T-helper 2 cell (primary cell): ENCODE measurements at places on chromosomes 7 and 10.

- no peak for DNase-seq
These were observed 164.7 kb downstream of the CAMK1D start for GRCh38 chr10:12513775-12514673.

GRCh38 chr10:23558361-23558799 lies 119.5 kb downstream of the OTUD1 start:
- DNase-seq = no peak

DNA sequence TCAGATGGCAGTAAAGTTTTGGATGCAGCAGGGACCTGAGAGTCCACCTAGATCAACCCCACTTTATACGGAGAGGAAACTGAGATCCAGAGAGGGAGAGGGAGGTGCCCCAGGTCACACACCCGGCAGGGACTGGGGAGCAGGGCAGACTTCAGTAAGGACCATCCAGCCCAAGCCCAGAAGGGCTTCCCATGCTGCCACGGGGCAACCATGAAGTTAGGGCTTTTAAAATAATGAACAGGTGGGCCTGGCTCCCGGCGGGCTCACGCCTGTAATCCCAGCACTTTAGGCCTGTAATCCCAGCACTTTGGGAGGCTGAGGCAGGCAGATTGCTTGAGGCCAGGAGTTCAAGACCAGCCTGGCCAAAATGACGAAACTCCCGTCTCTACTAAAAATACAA lies 98.5 kb downstream of the HIP1 start:
- DNase-seq = no peak

- no peak for DNase-seq
These were observed 348.2 kb upstream of the C7orf33 start for GRCh38 chr7:148242294-148242821.

- DNase-seq = no peak
These were observed 101.5 kb downstream of the RNF216 start for GRCh38 chr7:5679813-5680473.

DNA sequence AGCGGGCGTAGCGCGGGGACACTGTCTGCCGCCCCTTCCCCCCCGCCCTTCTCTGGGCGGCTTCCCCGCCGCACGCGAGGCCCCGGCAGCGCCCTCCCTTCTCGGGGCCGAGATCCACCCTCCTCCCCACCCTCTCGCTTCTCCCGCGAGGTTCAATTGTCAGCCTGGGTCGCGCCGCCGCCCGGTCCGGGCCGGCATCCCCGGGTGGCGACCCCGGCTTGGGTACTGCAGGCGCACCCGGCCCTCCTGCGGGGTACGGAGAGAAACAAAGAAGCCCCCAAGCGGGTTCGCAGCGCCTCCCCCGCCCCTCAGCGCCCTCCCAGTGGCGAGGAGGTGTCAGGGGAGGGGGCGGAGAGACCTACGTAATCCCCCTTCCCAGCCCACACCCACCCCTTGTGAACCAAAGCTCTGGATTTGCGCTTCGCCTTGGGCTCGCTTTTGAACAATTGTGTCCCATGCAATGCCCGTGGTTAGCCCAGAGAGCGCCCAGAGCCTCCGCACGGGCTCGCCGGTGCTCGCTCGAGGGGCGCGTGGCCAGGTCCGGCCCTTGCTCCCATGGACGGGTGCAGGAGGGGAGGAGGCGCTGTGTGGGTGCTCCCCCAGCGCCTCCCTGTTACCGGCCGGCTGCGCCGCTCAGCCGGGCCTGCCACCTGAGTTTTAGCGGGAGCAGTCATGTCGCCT lies 634 bp downstream of the HECW1 start:
- no peak for DNase-seq

GRCh38 chr7:154503962-154504550 lies 451.9 kb downstream of the DPP6 start:
- DNase-seq = no peak

DNA sequence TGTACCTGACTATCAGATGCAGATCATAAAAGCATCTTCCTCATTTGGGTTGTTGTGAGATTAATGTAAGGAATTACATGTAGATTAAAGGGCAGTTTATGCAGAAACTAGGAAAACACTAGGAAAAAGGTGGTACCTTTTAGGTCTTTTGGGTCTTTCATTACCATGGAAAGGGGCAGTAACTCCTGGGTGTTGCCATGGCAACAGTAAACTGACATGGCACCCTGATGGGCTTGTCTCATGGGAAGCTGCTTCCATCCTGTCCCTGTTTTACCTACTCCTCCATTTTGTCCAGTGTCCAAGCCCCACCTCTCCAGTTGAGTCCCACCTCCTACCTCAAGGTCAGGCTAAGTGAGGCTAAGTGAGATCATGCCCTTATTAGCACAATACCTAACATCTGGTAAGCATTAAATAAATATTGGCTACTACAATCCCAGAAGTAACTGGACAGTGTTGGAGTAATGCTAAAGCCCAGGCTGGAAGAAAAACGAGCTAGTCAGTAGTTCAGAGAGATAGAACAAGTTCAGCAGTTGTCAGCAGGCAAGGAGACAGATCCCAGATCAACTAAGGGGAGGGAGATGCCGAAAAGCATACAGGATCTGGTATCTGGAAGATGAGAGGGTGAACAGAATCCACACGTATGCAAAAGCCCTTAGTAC lies 240.0 kb upstream of the AUTS2 start:
- DNase-seq = no peak

GRCh38 chr10:33772370-33773252 lies 438.1 kb upstream of the NRP1 start:
- no peak for DNase-seq

DNA sequence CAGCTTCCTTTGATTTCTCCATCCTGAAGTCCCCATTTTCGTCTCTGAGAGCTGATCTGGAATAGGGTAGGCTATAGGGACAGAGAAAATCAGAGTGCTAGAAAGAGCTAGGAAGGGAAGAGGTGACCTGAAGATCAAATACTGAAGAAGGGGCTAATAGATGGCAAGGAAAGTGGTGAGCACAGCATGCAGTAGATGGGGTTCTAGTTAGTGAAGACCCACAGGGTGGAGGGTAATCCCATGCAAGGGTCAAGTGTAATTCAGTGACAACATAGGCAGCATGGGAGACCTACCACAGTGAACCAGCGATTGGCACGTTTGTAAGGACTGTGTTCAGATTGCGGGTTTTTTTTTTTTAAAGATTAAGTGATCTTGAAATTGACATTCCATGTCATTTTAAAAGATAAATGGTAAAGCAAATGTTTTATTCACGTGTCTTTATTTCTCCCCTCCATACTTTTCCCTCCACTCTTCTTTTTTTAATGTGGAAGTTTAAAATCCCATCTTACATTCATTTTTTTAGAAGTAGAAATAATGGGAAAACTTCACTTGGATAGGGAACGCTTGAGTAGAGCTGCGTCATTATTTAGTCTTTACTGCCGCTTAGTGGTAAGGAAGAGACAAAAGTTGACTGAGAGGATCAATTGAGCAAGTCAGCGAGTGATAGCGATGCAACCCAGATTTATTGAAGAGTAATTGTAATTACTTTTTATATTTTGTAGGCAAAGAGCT lies 21.0 kb upstream of the ABI1 start:
- no peak for DNase-seq

DNA sequence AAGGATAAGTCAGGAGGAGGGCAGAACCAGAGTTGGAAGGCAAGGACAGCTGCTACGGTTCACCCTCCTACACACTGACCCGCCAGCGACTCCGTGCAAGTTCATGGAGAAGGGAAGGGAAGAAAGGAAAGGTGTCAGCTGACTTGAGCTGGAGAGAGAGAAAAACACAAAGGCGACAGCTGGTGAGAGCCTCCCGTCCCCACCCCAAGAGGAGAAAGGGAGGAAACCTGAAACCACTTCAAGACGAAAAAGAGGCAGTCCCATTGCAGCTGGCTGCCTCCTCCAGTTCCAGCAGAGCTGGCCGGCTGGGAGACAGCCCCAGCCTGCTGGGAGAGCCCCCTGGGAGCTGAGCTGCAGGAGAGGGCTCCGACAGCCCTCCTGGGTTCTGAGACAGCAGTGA lies 75.2 kb downstream of the PARD3 start:
- DNase-seq = no peak

GRCh38 chr7:106887421-106887820 lies 22.3 kb downstream of the PIK3CG start:
- DNase-seq = no peak

DNA sequence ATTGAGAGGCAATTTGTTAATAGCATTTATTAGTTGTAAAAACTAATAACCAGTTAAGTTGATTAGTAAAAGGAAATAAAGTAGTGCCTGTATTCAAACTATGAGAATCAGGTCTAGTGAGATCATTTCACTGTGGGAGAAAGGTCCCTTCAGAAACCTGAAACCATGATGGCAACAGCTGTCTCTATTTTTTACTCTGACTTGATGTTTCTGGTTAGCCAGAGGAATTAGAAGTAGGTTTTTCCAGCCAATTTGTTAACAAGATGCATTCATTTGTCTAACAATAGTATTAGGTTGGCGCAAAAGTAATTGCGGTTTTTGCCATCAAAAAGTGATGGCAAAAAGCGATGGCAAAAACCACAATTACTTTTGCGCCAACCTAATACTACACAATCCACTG lies 272.2 kb upstream of the YAE1 start:
- no peak for DNase-seq

DNA sequence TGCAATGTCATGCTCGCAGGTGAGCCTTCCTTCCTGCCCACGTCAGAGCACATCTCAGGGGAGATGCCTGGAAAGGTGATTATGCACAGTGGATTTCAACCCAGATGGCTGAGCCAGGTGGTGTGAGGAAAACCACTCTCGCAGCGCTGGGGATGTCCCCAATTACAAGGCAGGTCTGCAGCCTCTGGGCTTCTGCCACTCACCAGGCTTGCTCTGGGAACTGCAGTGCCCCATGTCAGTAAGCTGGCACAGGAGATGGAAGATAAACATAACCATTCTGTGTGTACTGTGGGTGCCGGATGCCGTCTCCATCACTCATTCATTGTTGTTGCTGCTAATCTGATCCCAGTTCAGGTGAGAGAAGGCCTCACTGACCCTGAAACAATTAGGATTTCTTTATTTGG lies 222.9 kb upstream of the PITRM1 start:
- no peak for DNase-seq

- no peak for DNase-seq
These were observed 139.9 kb upstream of the COBL start for GRCh38 chr7:51456431-51457060.

DNA sequence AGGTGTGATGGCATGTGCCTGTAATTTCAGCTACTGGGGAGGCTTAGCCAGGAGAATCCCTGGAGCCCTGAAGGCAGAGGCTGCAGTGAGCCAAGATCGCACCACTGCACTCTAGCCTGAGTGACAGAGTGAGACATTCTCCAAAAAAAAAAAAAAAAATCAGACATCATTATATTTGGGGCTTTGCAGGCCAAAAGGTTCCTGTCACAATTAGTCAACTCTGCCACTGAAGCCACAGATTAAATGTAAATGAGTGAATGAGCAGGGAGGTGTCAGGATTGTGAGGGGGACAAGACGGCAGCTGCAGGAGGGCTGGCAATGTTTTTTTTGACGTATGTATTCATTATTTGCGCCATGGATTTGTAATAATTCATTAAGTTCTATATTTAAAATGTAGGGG lies 3.3 kb downstream of the ZNF33B start:
- DNase-seq = no peak

GRCh38 chr10:66457629-66458028 lies 468.2 kb upstream of the LRRTM3 start:
- no peak for DNase-seq

DNA sequence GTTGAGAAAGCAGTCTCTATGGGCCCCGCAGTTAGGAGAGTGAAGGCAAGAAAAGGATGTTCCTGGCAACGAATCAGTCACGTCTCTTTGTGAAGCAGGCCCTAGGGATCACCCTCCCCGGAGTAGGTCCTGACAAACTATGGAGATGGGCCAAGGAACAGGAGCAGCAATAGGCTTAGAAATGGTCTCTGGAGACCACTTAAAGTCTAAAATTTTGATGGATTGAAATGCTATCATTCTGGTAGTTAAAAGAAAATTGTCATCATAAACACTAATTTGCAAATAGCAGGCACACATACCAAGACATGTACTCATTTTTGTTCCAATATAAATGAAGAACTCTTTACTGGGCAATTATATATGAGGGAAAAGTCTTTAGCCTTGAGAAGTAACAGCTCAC lies 123.5 kb downstream of the ITGB8 start:
- DNase-seq = no peak

GRCh38 chr7:1569016-1569415 lies 816 bp downstream of the PSMG3 start:
- no peak for DNase-seq

- DNase-seq = no peak
These were observed 322.8 kb upstream of the ANKRD30A start for GRCh38 chr10:36802490-36803153.

- DNase-seq = no peak
These were observed 322.5 kb downstream of the PTPRN2 start for GRCh38 chr7:158264881-158265742.

DNA sequence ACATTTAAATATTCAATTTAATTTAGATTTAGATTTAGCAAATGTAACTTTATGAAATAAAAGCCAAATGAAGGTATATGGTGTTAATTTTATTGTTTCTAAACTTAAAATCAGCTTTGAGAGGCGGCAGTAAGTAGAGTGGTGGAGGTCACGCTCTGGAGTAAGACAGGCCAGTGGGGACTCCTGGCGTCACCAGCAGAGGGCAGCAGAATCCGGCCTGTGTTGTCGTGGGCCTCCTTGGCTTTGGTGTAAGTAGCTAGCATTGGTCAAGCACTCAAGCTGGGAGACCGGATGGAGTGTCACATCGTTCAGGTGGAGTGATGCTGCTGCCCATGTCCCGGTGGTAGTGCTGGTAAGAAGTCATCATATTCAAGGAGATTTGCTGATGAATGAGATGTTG lies 98.7 kb upstream of the DNAJB6 start:
- DNase-seq = no peak

GRCh38 chr10:63416376-63416775 lies 49.4 kb downstream of the JMJD1C start:
- DNase-seq = no peak

DNA sequence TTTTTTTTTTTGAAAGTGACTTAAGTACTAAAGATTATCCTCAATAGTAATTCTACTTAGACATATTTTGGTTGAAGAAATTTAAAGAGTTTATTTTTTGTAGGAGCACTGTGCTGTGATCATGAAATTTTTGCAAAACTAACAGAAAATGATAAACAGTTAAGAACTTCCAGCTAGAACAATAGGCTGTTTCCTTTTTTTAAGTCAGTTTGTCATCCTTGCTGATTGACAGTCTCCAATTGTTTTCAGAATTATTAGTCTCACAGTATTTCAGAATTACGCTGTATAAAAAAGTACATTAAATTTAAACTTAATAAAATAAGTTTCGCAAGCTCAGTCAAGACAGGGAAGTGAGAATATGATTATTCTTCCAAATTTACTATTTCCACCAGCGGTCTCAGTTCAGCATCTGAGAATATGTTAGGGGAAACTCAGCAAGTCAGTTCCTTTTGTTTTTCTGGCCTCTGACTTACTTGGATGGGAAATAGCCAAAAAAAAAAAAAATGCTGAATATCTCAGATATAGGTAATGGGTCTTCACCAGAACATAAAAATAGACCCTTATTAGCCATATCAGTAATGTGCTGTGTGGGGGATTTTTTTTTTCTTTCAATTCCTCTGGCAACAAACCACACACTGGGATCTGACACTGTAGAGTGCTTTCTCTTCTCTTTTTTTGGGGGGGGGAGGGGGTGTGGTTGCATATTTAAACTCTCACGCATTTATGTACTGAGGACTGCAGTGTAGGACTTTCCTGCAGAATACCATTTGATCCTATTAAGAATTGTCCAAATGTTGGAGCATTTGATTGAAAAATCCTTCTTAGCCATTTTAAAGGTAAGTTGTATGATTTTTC lies at the start of gene CD36:
Gene CD36, plus strand, starts transcription at position 732 of the 855 bp plus-strand sequence. CDS start 8,099 bp downstream, outside the sequence.
- no peak for DNase-seq

GRCh38 chr10:34181553-34182300 lies 633.4 kb downstream of the PARD3 start:
- no peak for DNase-seq
